Kidney epithelial cell (primary cell): ENCODE measurements at places on chromosomes 4 and X.

GRCh38 chrX:49000636-49001035 is 1.4 kb downstream of the GRIPAP1 start:
- no peak for DNase-seq

DNA sequence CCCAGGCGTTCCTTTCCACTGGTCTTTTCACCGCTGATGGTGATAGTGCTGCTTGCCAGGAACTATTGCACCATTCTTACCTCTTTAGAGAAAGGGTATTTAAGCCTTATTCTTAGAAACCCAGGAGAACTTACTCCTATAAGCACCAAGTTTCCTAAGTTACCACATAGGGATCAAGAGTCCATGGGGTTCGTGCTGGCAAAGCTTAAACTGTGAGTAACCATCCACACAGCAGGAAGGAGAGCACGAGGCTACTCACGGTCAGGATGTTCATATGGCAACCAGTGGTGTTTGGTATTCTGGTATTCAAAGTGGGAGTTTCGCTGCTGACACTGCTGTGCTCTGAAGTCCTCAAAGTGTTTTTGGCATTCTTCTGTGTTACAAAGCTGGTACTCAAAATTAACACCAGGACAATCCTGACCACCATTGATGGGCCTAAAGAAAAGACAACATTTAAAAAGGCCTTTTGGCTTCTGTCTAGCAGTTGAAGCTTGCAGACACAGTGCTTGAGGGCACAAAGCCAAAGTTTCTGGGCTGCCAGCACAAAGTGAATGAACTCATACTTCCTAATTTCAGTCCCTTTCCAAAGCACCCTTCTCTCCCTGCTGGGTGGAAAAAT is 256.9 kb downstream of the ADAMTS3 start:
- DNase-seq: no peak

DNA sequence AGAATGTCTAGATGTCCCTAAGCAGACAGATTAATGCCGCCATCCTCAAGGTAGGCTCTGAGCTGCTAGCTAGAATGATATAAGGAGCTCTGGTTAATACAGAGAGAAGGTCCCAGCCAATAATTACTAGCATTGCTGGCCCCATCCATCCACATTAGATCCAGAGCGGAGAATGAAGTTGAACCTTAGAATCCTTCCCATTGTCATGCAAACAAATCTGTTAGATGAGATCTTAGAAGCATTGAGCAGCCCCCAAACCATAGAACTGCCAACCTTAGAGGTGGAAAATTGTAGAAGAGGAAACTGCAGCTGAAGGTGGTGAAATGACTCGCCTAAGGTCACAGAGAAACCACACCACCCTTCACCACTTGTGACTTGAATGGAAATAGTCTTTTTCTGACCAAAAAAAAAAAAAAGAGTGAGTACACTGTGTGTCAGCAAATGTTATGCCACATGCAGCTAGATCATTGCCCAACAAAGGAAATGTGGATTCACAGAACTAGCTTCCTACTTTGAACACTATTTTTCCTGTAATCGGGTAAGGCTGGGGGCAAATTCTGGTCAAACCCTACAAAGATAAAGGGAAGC is 162.1 kb downstream of the SMIM20 start:
- DNase-seq: no peak

DNA sequence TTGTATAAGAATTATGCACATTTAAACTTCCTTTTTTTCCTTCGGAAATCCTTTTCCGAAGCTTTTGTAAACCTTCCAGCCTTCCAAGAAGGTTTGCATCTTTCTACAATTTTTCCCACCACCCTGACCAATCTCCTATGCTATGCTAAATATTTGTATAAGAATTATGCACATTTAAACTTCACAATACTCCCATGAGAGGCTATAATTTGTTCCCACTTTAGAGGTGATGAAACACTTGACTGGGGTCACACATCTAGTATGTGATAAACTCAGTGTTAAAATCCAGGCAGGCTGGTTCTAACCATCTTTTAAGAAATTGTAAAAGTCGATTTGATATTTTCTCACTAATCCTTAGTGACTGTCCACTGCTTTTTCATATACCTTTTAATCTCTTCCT is 22.1 kb downstream of the NUDT6 start:
- no peak for DNase-seq

GRCh38 chrX:12975670-12975965 is 708 bp downstream of the TMSB4X start:
- DNase-seq: no peak

GRCh38 chr4:182212211-182212761 is 30.9 kb upstream of the TENM3 start:
- DNase-seq: no peak

DNA sequence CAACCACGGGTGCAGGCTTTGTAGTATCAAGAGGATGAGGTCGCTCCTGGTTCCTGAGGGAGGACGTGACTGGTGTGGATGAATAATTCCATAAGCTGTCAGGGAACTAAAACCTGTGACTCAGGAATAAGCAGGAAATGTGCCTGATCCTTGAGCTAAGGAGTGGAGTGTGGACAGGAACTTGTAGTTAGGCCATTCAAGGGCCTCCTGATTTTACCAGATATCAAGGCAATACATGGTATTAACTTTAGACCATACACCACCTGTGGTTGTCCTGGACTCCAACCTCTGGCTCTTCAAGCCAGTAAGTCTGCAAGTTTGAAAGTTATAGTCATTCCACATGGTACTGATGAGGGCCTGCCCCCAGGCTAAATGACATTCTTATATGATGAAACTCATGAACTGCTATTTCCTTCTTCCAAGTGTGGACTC is 12.1 kb upstream of the ING2 start:
- DNase-seq: no peak

GRCh38 chrX:66200855-66201795 is 37.1 kb downstream of the HEPH start:
- no peak for DNase-seq

- peak; percentile 2 for DNase-seq
Measured at GRCh38 chr4:97457253-97457652, 686.0 kb downstream of the STPG2 start.

GRCh38 chr4:150863456-150863855 is 151.6 kb downstream of the LRBA start:
- no peak for DNase-seq

GRCh38 chr4:3405176-3405575 is 36.6 kb upstream of the HGFAC start:
- DNase-seq: no peak

DNA sequence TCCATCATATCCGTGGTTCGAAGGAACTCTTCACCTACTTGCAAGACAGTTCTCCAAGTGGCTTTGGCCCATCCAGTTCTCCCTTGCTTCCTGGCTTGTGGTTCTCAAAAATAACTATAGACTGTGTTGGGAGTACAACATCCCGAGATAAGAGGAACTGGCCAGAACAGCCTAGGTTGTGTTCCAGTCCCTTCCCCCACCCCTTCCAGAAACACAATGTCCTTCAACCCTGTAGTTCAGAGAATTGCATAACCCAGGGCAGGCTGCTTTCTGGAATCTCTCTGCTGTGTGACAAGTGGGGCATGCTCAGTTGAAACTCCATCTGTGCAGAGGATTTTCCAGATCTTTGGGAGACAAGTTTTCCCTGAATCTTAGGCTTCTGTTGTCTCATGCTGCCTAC is 206.5 kb downstream of the PCDH10 start:
- DNase-seq: no peak

DNA sequence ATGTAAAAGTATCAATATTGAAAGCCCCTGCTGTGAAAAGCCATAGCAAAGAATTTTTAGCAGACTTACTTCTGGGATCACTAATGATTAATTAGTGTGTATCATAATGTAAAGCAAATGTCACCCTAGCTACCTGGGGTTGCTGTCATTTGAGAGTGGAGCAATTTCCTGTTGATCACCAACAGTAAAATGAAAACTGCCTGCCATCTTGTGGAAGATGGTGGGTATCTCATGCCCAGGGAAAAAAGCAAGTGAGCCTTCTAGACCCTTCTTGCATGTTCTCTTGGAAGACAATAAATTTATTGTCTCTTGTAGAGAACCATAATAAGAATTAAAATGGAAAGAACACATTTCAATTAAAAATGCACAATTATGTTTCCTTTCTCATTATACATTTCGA is 360.2 kb downstream of the ZIC3 start:
- no peak for DNase-seq

DNA sequence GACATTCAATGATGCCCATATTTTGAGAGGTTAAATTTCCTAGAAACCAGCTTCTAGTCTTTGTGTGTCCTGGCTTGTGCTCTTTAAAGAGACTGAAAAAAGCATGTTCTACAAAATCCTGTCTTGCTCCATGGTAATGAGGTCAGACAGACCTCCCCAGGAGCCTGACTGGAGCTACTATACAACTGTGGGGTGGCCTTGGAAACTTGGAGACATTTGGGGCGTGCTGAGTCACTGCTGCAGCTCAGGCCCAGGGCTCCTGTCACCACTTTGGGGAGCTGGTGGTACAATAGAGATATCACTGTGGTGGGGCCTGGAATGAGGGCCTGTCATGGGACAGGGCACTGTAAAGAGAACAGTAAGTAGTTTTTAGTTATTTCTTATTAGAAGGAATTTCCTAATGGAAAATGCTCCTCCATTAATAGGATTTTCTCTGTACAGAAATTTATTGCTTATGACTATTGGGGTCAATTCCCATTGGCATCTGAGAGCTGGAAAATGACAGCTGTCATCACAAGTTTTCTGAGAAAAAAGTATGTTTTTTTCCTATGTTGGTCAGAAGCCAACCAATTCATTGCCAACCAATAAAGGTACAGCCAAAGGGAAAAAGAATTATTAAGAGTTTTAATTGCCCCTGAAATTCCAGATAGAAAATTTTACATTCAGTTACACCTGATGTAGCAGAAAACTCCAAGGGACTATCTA is 207.4 kb upstream of the JADE1 start:
- DNase-seq: no peak

GRCh38 chr4:158783785-158784184 is 15.0 kb downstream of the FNIP2 start:
- no peak for DNase-seq

- DNase-seq: no peak
Measured at GRCh38 chr4:187516224-187516623, 479.3 kb upstream of the ZFP42 start.

DNA sequence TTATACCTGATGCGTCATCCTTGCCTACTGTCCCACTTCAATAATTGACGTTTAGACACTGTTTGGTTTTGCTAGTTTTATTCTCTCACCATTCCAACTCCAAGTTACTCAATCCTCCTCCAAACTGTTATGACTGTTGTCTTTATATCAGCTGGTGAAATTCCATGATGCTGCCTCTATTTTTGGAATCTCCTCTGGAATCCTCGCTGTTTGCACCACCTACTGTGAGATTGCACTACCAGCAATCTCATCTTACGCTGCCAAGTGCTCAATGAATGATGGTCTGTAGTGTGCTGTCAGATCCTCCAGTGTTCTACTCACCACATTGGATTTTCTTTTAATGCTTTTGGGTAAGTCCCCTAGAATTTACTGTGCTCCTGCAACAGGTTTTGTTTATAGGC is 13.2 kb upstream of the PCDH18 start:
- no peak for DNase-seq

- DNase-seq: peak; percentile 95
Measured at GRCh38 chr4:1043651-1044468, 32.4 kb downstream of the FGFRL1 start.

DNA sequence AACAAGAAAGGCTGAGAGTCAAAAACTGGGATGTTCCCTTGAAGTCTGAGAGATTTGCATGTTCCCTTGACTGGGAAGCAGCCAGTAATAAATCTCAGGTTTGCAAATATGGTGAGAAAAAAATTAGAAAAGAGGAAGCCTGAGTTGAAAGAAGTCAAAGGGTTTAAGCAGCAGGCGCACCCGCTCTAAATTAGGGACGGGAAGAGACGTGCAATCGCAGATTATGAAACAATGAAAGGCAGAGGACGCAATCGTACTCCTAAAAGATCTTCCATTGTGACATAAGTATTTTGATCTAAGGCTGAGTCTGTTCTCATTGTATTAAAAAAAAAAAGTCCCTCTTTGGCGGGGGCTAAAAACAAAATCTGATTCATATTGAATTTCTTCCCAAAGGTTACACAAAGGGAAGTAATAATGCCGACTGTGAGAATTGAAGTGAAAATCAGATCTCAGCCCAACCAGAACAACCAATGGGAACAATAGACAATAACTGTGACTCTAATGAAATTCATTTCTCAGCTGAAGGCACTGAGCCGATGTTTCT is 28.2 kb downstream of the SAT1 start:
- no peak for DNase-seq

DNA sequence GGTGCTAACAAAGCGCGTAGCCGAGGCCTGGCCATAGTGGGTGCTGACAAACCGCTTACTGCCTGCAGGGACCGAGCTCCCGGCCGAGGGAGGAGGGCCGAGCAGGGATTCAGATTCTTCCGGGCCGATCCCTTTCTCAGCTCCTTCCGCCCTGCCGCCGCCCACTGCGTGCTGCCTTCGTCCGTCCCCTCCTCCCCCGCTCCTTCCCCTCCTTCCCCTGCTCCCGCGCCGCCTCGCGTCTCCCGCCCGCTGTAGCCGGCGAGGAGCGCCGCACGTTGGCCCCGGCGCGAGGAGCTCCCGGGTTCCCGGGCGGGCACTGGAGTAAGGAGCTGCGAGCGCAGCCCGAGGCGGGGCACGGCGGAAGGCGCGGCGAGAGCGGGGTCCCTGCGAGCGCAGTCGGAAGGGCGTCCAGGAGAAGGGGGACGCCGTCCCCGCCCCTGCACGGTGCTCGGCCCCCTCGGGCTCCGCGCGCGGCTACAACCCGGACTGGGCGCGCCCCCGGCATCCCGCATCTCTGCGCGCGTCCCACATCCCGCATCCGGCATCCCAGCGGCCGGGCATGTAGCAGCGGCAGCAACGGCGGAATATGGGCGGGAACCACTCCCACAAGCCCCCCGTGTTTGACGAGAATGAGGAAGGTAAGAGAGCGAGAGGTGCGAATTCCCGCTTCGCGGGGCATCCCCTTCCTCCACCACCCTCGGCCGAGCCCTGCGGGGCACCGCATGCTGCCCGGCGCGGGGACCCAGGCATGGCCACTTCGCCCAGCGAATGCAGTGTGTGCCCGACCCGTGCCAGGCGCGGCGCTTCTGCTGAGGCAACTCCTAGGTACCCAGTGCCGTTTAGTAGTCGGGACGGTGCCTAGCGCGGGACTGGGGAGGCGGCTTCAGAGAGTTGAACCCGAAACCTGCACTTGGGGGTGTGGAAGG is at the start of gene STK32B:
Gene STK32B (plus strand): TSS at position 203 of the 926 bp plus-strand sequence.
- no peak for DNase-seq

GRCh38 chr4:142917678-142918077 is 71.6 kb upstream of the INPP4B start:
- no peak for DNase-seq

DNA sequence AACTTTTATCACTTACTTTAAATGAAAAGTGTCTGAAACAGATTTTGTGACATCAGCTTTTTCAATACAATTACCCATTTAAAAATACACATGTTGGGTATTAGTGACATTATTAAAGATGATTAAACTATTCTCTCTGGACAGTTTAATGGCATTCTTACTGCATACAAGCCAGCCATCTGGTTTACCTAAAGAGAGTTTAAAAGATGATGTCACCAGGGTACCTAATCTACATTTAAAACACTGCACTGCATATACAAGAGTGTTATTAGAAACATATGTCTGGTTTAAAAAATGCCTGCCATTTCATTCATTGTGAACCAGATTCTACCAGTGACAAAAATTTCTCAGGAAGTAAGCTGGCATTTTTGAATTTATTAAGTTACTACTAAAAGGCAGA is 919.1 kb downstream of the ADGRL3 start:
- DNase-seq: no peak

GRCh38 chr4:110527156-110527555 is 51.2 kb downstream of the ENPEP start:
- no peak for DNase-seq

GRCh38 chrX:48897157-48897624 is 377 bp downstream of the TIMM17B start:
- no peak for DNase-seq

- no peak for DNase-seq
Measured at GRCh38 chr4:150495550-150495949, 86.4 kb upstream of the MAB21L2 start.
